ENCODE measurements at places on chromosomes 5 and 9. TPM values are rescaled to one million over a fixed set of nuclear protein-coding genes. Genes with fewer than 3 reads are reported as not detected.

DNA sequence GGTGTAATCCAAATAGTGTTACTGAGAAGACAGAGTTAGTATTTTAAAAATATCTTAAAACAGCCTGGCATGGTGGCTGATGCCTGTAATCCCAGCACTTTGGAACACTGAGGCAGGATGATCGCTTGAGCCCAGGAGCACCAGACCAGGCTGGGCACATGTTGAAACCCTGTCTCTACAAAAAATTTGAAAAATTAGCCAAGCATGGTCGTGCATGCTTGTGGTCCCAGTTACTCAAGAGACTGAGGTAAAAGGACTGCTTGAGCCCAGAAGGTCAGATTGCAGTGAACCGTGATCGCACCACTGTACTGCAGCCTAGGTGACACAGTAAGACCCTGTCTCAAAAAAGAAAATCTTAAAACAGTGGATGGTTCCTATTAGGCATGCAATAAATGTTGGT, 12.4 kb downstream of the IFNA1 start:
- no peak for DNase-seq
- H3K4me3 ChIP-seq: no peak overlapping the region
- peaks cover 4% of the 10 kb centered on the region for H3K4me1 ChIP-seq
- H3K27ac ChIP-seq: no peak overlapping the region

The FAT2 gene
- total RNA-seq: 0.14 TPM

GRCh38 chr5:159179529-159180305, 29.6 kb downstream of the RNF145 start:
- peaks cover 10% of the 10 kb centered on the region for H3K36me3 ChIP-seq
- no peak overlapping the region for H3K4me3 ChIP-seq
- H3K4me1 ChIP-seq: peaks cover 53% of the 10 kb centered on the region

GRCh38 chr5:163496286-163496685, 9.1 kb upstream of the MAT2B start:
- peaks cover 6% of the 10 kb centered on the region for H3K4me1 ChIP-seq
- no peak overlapping the region for H3K27ac ChIP-seq
- H3K27me3 ChIP-seq: no peaks in the 10 kb centered on the region

DNA sequence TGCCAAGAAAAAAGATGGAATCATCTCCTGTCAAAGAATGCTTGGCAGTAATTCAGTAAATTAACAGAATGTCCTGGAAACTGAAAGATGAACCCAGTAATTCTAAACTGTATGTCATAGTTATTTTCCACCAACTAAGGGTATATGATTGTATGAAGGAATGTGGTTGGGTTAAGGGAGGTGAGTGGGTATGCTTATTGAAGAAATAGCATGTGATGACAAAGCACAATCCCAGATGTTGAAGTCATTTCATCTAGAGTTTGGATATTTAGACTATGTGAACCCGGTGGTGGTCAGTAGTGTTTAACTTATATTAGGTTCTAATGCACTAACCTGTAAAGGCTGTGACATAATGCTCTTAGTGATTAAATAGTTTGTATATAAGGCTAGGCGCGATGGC, 87.3 kb downstream of the CDKN2A start:
- H3K4me3 ChIP-seq: no peak overlapping the region
- DNase-seq: peak; percentile 59
- H3K27me3 ChIP-seq: no peaks in the 10 kb centered on the region
- H3K36me3 ChIP-seq: no peaks in the 10 kb centered on the region

The ALDOB gene
- total RNA-seq: not detected

DNA sequence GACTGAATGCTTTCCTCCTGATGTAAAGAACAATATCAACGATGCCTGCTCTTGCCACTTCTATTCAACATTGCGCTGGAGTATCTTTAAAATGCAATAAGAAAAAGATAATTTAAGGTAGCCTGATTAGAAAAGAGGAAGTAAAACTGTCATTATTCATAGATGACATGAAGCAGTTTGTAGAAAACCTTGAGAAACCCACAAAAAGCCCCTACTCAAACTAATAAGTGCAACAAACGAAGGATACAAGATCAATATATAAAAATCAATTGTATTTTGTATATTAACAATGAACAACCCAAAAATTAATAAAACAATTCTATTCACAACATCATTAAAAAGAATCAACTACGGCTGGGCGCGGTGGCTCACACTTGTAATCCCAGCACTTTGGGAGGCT, 76.4 kb upstream of the CKMT2 start:
- H3K27ac ChIP-seq: no peak overlapping the region
- no peaks in the 10 kb centered on the region for H3K36me3 ChIP-seq
- no peak overlapping the region for H3K4me3 ChIP-seq
- H3K27me3 ChIP-seq: no peaks in the 10 kb centered on the region
- H3K4me1 ChIP-seq: no peaks in the 10 kb centered on the region

- no peaks in the 10 kb centered on the region for H3K27me3 ChIP-seq
- H3K4me3 ChIP-seq: no peak overlapping the region
- H3K36me3 ChIP-seq: no peaks in the 10 kb centered on the region
- no peak for DNase-seq
- H3K27ac ChIP-seq: no peak overlapping the region
- no peaks in the 10 kb centered on the region for H3K4me1 ChIP-seq
Observed at GRCh38 chr9:8874482-8874881, 1074.9 kb upstream of the DMAC1 start.

- peaks cover 20% of the 10 kb centered on the region for H3K4me1 ChIP-seq
- peak; percentile 62 for DNase-seq
- peak overlapping the region; percentile 86 for H3K27ac ChIP-seq
- H3K36me3 ChIP-seq: no peaks in the 10 kb centered on the region
- H3K27me3 ChIP-seq: no peaks in the 10 kb centered on the region
- no peak overlapping the region for H3K4me3 ChIP-seq
Observed at GRCh38 chr5:74576941-74577456, 63.5 kb downstream of the ENC1 start.

- DNase-seq: no peak
- H3K36me3 ChIP-seq: no peaks in the 10 kb centered on the region
- no peaks in the 10 kb centered on the region for H3K27me3 ChIP-seq
- no peak overlapping the region for H3K27ac ChIP-seq
- peaks cover 12% of the 10 kb centered on the region for H3K4me1 ChIP-seq
Observed at GRCh38 chr9:113998114-113998513, 80.0 kb downstream of the AMBP start.

DNA sequence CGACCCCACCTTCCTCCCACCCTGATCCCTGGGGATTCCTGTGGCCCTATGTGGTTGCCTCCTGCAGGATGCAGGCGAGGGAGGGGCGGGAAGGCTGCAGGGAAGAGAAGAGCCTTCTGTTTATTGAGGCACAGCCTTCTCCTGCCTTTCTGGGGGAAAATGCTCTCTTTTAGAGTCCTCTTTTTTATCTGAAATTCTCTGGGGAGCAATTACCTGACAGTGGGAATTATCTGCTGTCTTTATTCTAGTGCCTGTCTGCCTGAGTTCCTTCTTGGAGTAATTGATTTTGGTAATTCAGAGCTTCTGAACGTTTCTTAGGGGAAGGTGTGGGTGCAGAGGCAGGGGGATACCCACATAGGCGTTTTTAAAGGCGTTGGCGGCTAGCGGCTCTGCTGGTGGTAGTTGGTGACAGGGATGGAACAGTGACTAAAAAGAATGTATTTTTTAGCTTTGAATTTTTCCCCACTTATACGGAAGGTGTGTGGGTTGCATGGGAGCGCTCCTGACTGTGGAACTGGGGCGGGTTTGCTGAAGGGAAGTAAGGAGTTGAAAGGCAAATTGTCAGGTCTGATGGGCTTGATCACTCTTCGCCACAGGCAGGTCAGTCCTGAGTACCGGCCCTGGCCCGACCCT, 35.2 kb upstream of the DAB2IP start:
- no peak overlapping the region for H3K27ac ChIP-seq
- no peaks in the 10 kb centered on the region for H3K4me1 ChIP-seq
- peaks cover 14% of the 10 kb centered on the region for H3K27me3 ChIP-seq
- H3K36me3 ChIP-seq: no peaks in the 10 kb centered on the region

The DDX46 gene
- total RNA-seq: 46.2 TPM

DNA sequence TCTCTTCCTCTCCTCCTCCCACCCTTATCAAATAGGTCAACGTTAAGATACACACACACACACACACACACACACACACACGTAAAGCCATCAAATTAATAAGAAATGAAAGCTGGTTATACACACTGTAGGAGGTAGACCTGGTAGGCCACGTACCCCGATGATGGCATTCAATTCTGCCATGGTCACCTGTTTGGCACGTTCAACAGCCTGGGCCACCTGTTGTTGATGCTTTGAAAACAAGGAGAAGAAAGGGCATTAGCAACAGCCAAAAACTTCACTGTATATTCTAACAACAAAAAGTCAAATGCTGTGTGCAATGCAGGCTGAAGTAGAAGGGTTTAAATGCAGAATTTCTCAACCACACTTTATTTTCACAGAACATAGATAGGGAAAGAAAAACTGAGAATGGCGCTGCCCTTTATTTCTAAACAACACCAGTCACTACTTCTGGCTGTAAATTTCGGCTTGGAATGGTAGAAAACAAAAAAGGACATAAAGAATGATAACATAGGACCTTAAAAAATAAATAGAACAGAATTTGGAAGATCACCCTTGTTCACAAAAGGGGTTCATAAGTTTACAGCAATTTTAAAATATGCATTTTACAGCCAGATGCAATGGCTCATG, 37.2 kb downstream of the TLE1 start:
- no peak for DNase-seq
- H3K36me3 ChIP-seq: peaks cover 3% of the 10 kb centered on the region
- H3K27ac ChIP-seq: no peak overlapping the region
- H3K4me3 ChIP-seq: no peak overlapping the region

DNA sequence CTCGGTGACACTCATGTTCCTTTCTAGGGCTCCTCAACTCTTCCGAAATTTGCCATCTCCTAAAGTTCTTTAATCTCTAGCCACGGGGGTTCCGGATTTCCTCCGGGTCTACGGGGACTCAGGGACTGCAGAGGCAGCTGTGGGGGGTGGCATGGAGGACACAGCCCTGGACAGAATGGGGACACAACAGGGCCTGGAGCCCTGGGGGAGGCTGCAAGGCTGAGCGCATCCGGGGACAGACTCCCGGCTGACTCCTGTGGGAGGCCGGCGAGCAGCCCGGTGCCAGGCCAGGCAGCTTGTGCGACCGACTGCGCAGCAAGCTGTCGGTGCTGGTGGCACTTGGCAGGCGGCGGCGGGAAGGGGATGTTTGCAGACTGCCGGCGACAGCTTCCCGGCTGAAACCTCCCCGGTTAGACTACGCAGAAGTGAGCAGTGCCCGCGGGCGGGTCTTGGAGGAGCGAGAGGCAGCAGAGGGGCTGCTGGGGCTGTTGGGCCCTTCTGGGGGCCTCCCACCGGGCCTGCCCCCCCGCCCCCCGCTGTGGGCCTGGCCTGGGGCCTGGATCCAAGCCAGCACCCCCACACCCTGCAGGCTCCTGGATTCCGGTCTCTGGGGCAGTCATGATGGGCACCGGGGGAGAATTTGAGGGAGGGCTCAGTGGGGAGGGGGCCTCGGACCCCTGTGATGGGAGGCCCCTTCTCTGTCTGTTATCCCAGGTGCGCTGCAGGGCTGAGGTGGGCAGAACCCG, 28.7 kb upstream of the UBAC1 start:
- H3K36me3 ChIP-seq: no peaks in the 10 kb centered on the region
- DNase-seq: no peak
- H3K27ac ChIP-seq: no peak overlapping the region

The DHFR gene
- 14.4 TPM for total RNA-seq

GRCh38 chr5:92641031-92641962, 939.7 kb downstream of the NR2F1-AS1 start:
- peaks cover 11% of the 10 kb centered on the region for H3K4me1 ChIP-seq
- no peaks in the 10 kb centered on the region for H3K27me3 ChIP-seq
- H3K4me3 ChIP-seq: peak overlapping the region; percentile 50
- DNase-seq: peak; percentile 77

DNA sequence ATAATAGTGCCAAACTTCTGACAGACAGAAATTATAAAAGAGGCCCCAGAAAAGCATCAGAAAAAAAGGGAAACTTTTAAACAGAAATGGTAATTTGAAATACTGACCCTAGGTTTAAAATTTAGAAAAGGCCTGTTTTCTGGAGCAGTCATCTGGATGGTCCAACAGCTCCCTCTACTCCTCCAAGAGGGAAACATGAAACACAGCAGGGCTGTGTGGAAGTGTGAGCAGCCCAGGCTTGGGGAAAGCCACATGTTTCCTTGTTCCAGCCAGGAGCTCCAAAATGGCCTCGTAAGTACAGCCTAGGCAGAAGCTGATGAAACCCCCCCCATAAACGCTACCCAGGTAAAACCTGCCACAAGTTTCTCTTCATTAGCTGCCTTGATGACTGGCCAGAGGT, 499.3 kb upstream of the ADAMTS16 start:
- peak; percentile 28 for DNase-seq
- no peaks in the 10 kb centered on the region for H3K4me1 ChIP-seq
- H3K36me3 ChIP-seq: no peaks in the 10 kb centered on the region

GRCh38 chr9:131361202-131361833, 32.6 kb upstream of the PRRC2B start:
- DNase-seq: peak; percentile 25
- no peaks in the 10 kb centered on the region for H3K36me3 ChIP-seq
- H3K27me3 ChIP-seq: no peaks in the 10 kb centered on the region
- peaks cover 3% of the 10 kb centered on the region for H3K4me1 ChIP-seq
- H3K4me3 ChIP-seq: no peak overlapping the region
- no peak overlapping the region for H3K27ac ChIP-seq

The RANBP3L gene
- 0.46 TPM for total RNA-seq

The WDR55 gene
- total RNA-seq: 31.2 TPM

The MUSK gene
- not detected for total RNA-seq

DNA sequence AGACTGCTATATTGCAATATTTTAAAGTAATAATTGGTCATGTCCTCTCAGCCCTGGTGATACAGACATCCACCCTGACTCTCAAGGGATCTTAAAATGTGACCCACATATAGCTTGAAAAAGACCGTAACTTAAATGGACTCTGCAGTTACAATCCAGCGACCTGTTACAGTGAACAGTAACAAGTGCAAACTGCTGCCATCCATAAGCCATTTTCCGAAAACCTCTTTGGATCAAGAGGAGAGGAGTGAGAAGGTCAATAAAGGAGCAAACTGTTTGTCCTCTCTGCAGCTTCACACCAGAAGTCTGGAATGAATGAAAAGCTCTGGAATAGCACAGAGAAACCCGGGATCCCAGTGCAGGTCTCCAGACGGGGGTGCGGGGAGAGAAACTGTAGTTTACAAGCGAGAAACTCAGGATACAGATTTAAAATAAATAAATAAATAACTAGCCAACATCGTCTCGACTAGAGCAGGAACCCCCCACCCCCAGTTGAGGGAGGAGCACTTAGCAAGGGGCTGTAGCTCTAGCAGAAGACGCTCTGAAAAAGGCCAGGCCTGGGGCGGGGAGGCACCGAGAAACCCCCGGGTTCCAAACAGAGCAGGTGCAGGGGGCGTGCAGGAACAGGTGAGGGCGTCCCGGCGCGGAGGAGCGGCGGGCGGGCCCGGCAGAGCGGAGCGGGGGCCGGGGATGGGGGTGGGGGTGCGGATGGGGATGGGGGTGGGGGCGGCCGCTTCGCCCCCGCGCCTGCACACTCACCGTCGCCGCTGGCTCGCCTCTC, 572 bp downstream of the ZDHHC21 start:
- H3K36me3 ChIP-seq: peaks cover 4% of the 10 kb centered on the region
- no peak overlapping the region for H3K27ac ChIP-seq
- peaks cover 9% of the 10 kb centered on the region for H3K4me1 ChIP-seq

GRCh38 chr5:131419877-131420276, 156.0 kb downstream of the CDC42SE2 start:
- no peak overlapping the region for H3K4me3 ChIP-seq
- H3K36me3 ChIP-seq: peaks cover 3% of the 10 kb centered on the region
- DNase-seq: no peak
- H3K27me3 ChIP-seq: no peaks in the 10 kb centered on the region

- peaks cover 9% of the 10 kb centered on the region for H3K27me3 ChIP-seq
- H3K4me1 ChIP-seq: no peaks in the 10 kb centered on the region
Observed at GRCh38 chr5:31769530-31769929, 130.6 kb downstream of the PDZD2 start.
